ENCODE measurements at places on chromosomes 12 and 14.
A peak's percentile ranks its signal among the peaks of the same experiment; 100 is the strongest.

GRCh38 chr12:113092607-113093408, 36.3 kb downstream of the DTX1 start:
- no peak for DNase-seq

DNA sequence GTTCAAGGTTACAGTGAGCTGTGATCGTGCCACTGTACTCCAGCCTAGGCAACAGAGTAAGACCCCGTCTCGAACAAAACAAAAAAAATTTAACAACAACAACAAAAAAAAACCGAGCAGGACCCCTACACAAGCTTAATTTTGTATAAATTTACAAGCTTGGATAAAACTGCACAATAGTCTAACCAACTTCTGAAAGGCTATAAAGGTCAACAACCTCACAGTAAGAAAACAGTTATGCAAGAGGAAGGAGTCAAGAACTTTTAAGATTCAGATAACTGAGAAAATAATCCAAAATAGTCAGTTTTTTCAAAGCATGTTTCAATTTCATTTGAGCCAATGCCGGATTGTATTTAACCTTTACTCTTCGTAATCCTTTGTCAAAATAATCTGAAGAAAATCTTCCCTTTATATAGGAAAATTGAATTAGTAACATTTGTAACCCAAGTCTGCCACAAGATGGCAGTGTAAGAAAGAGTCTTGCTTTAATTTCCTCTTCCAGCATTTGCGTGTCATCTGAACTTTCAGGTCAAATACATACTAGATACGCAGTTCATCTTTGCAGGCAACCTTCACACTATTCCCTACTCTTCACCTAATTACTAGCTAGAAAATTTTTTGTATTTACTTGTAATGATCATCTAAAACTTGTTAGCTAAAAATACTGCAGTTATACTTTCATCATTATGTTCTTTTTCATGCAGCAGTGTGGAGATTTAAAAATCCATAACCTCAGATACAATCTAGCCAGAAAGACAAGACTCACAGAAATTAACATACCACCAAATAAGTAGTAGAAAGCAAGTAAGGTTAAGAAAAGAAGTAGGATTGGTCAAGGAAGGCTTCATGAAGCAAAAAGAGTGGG, 5.8 kb downstream of the CCNB1IP1 start:
- DNase-seq: no peak

GRCh38 chr14:42143114-42143513, 536.4 kb downstream of the LRFN5 start:
- DNase-seq: no peak

DNA sequence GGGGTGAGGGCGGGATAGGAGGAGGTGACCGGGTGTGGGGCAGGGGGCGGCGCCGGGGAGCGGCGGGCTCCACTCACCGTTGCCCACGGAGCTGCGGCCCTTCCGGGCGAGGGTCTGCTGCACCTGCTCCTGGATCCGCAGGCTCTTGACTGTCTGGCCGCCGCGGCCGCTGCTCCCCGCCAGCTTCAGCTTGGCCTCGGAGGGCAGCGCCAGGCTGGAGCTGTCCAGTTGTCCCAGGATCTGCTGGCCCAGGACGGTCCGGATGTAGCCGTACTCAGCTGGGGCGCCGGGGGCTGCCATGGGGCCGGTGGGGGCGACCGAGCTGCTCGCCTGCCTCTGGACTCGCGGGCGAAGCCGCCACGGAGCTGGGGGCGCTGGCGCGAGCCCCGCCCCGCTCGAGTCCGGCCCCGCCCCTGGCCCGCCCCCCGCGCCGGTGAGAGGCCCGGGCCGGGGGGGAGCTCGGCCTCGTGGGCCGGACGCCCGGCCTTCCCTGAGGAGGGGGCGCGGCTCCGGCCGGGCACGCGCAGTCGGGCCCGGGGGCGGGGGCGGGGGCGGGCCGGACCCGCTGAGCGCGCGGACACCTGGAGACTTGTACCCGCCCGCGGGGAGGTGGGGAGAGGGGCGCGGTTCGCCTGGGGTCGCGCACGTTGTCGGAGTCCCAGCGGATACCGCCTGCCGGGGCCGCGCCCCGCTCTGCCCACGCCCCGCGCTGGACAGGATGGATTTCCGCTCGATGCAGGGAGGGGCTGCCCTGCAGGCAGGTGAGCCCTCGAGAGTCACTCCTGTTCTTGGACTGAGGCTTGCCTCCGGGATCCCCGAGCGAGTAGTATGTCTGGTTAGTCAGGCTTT, at the start of gene PKP2:
Gene PKP2, minus strand, starts transcription at position 346 of the 849 bp plus-strand sequence. Its CDS starts 46 bp downstream, at position 300.
- DNase-seq: no peak

- peak; percentile 92 for DNase-seq
Measured at GRCh38 chr12:45991284-45992249, 1.2 kb upstream of the SCAF11 start.

DNA sequence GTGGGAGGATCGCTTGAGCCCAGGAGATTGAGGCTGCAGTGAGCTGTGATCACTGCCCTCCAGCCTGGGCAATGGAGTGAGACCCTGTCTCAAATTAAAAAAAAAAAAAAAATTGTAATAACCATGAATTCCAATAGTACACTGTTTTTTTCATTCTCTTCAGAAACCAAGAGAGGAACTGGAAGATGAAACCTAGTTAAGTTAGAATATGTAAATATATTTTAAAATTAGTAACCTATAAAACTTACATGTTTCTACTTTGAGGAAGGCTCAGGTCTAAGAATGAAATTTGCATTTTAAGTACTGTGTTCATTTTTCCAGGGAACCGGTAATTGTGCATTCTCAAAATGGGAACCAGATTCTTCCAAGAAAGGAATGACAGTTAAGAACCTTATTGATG, 18.8 kb downstream of the KNTC1 start:
- DNase-seq: no peak

DNA sequence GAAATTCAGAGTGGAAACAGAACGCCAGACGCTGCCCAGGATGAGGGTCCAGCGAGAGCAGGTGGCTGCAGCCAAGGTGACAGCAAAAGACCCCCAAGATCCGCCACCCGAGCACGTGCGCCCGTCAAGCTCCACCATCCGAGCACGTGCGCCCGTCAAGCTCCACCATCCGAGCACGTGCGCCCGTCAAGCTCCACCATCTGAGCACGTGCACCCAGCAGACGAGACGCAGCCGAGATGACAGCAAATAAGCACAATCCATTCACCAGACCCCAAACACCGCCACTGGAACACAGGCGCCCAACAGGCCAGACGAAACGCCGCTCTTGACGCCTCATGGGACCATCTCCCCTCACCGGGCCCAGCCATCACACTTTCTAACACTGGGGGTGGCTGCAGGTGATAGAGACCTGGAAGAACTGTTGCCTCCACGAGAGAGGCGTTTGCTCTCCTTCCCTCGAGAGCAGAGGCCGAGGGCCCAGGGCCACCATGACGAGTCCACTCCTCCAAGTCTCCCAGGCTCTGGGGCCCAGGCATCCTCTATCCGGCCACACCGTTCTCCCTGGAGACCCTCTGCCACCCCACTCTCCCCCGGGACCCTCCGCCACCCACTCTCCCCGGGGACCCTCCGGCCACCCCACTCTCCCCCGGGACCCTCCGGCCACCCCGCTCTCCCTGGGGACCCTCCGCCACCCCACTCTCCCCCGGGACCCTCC, 62.1 kb upstream of the GALNT9 start:
- no peak for DNase-seq

DNA sequence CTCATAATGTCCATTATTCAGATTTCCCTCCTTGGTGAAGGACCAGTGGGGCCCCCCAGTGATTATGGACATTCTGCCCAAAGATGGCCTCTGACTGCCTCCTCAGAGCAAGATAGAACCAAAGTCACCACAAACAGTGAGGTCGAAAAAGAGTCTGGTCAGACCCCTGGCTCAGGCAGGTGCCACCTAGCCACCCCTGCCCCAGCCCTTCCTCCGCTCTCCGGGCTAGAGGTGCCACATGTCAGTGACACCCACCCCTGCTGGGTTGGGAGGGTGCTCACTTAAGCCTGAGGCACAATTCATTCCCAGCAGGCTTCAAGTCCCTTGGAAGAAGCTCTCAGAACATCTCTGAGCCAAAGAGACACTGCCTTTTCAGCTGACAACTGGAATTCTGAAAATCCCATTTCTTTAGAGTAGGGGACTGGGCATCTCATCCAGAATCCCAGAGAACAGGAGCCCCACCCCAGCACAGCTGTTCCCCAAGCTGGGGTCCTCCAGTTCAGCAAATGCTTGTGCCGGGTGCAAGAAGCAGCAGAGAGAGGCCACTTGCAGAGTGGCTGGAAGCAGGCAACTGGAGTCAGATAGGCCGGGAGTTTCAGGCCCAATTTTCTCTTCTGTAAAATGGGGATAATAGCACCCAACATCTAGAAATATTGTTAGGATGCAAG, 50.3 kb downstream of the ISCA2 start:
- no peak for DNase-seq

DNA sequence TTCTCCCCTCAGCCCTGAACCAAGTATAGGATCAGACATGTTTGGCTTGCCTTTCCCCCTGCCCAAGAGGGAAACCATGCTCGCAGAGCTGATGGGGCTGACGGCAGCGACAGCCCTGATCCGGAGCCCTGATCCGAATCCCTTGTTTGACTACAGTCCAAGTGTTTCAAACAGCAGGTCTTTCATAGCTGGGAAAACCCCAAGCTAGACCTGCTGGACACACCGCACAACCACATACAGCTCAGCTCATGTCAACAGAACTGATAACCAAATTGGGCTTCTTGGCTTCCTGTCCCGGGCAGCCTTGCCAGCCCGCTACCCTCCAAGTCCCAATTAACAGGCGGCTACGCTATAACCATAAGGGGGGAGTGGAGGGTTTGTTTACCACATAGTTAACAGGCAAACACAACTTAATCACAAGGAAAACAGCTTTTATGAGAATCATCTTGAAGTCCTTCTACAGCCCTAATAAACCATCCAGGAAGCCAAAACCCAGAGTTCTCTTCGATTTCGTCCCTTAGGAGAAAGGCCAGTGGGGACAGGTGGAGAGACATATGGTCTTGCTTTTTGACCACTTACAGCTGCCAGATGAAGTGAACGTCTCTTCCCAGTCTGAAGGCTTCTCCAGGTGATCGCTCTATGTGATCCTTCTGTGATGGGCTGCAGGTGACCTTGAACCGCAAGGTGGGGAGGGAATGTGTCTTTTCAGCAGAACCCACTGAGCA, 64.5 kb upstream of the MANSC4 start:
- DNase-seq: no peak

GRCh38 chr14:76919431-76920330, 93.5 kb downstream of the LRRC74A start:
- DNase-seq: no peak

- DNase-seq: no peak
Measured at GRCh38 chr14:64880221-64881121, 764 bp upstream of the SPTB start.

DNA sequence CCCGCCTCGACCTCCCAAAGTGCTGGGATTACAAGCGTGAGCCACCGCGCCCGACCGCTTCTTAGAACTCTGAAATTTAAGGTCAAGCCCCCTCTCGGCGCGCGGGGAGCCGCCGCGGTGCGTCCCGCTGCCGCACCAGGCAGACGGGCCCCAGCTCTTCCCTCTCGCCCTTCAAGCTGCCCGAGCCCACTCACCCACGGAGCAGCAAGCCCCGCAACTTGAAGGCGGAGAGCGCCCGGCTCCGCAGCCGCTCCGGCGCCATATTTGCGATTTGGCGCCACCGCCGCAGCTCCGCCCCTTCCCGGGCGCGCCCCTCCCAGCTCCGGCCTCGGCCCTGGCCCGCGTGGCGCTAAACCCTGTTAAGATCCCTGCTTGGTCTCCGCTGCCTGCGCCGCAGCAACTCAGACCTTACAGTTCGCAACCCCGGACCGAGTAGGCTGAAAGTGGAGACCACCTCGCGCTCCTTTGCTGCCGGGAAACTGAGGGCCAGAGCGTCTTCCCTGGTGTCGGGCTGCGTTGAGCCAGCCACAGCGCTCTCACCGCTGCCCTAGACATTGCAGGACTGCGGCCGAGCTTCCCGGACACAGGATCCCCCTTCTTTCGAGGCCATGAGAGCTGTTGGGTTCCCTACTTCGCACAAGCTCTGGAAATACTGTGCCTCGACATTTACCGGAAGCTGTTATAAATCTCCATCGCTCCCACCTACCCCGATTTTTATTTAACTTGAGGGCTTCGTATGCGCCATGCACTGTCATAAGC, at the start of gene POLE2:
Gene POLE2, minus strand, starts transcription at position 273 of the 759 bp plus-strand sequence. Its CDS starts 11 bp downstream, at position 262.
- DNase-seq: peak; percentile 95

- DNase-seq: no peak
Measured at GRCh38 chr12:119500209-119500608, 93.4 kb upstream of the TMEM233 start.
